ENCODE measurements at places on chromosomes 7 and 10.
A peak's percentile ranks its signal among the peaks of the same experiment; 100 is the strongest.

DNA sequence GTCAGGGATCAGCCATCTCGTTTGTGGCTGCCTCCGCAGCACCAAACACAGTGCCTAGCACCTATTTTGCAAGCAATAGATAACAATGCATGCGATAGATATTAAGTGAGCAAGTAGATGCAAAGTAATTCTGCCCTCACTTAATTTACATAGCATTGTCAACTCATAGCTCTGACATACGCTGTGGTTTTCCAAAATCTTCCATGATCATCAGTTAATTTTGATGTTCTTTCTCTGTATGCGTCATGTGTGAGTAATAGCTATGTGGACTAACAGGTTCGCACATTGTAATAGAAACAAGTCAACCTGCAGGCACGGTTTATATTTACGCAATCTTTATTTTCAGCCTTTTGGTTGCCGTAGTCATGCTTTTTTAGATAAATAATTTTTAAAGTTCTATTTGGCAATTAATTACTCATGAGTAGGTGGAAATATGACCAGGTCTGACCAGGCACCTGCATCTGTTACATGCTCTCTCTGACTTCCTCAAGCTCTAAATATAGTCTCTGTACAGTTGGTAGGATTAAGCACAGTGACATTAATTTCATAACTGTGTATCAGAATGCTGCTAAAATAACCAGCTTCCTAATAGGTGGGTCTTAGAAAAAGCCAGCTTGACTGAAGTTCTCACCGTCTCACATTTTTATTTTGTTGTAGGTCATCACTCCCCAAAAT is 13.3 kb downstream of the MAP3K8 start:
- peak; percentile 90 for ATAC-seq

DNA sequence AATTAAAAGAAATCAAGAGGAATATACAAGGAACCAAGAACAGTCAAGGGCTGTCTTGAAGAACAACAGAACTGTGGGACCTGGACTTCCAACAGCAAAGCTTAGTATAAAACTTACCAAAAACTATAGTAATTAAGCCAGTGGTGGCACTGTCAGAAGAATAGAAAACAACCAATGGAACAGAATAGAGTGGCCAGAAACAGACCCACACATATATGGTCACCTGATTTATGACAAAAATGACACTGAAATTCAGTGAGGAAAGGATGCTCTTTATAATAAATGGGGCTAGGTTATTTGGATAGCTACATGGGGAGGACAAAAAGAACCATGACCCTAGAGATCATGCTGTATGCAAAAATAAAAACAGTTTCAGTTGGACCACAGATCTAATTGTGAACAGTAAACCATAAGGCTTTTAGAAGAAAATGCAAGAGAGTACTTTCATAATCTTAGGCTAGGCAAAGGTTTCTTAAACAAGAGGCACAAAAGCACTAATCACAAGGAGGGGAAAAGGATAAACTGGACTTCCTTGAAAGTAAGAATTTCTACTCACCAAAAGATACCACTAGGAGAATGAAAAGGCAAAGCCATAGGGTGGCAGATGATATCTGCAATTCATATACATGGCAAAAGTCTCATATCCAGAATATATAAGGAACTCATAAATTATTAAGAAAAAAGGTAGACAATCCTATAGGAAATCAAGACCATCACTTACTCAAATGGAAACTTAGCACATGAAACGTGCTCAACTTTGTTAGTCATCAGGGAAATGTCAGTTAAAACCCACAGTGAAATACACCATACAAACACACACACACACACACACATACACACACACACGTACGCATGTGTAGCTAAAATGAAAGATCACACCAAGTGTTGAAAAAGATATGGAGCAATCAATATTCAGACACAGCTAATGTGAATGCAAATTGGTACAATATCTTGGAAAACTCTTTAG is 20.8 kb downstream of the HYCC1 start:
- ATAC-seq: peak; percentile 50

DNA sequence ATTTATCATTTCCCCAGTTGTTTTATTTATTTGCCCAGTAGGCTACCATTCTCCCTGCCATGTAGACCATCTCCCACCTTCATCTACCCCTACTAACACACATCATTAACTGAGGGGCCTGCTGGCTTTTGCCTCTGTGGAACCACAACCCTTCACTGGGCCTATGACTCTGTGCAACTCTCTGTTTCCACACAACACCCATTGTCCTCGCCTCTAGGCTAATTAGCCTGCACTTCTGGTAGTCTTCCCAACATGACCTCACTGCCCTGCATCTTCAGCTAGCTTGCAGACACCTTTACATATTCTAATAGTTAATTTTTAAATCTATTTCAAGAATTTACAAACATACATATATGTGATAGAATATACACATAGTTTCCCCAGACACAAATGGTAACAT is 7.5 kb downstream of the ANKIB1 start:
- no peak for ATAC-seq

- ATAC-seq: no peak
Measured at GRCh38 chr7:47580811-47581331, 1.0 kb downstream of the TNS3 start.

GRCh38 chr7:101898106-101898505 is 80.7 kb downstream of the CUX1 start:
- no peak for ATAC-seq

- no peak for ATAC-seq
Measured at GRCh38 chr7:128775744-128776474, at the start of gene OPN1SW. Gene OPN1SW, minus strand, starts transcription at chr7:128775794. Its CDS starts 13 bp downstream, at chr7:128775781.

- no peak for ATAC-seq
Measured at GRCh38 chr7:20313626-20314025, 17.1 kb upstream of the ITGB8 start.

GRCh38 chr7:55005241-55005851 is 13.5 kb upstream of the EGFR start:
- no peak for ATAC-seq

DNA sequence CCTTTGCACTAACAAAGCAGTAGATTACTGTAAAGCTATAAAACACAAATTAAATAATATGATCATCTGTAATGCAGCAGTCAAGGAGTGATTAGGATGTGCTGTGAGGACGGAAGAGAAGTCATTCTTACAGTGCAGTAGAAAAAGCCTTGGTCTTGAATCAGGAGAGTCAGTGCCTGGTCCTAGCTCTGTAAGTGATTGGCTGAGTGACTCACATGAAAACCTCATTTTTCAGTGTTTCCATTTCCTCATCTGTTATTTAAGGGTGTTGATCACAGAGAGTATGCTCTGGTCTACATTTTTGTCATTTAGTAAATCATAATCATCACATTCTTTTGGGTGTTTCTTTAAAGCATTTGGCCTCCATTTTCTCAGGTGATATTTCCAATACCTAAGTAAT is 717.8 kb downstream of the LRMDA start:
- peak; percentile 60 for ATAC-seq

DNA sequence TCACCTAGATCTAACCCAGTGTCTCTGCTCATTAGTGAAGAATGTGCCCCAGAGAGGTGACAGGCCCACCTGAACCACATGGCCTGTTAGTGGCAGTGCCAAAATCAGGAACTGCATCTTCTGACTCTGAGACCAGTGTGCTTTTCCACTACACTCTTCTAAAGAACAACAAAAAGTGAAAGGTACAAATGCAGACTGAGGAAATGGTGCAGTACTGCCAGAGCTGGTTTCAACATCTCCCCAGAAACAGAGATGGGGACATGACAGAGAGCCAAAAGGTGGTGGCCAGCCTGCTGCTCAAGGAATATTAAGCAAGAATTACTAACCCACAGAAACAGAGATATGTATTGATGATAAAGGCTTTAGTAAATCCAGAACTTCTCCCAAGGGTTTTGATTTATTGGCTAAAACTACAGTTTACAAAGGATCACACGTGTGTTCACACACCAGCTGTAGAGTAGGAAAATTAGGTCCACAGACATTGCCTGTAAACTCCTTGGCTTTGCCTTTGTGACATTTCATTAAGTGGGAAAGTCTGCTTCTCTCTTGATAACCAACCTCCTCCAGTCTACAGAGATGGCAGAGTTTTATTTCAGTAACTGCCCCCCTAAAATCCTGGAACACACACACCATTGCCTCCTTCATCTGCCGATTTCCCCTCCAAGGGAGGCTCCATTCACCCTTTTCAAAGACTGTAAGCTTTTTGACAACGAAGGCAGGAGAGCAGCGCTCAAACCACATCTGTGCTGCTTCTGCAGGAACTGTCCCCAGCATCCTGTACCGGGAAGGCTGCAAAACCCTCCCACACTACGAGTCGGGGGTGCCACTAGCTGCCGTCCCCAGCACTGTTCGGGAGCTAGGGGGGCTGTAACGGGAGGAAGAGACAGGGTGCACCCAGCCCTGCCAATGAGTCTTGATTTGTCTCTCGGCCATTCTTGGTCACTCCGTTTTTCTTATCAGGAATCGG is 29.8 kb downstream of the GSDME start:
- no peak for ATAC-seq

GRCh38 chr7:70017357-70017756 is 419.1 kb downstream of the AUTS2 start:
- no peak for ATAC-seq

GRCh38 chr10:132507409-132507955 is 30.1 kb upstream of the INPP5A start:
- ATAC-seq: no peak

DNA sequence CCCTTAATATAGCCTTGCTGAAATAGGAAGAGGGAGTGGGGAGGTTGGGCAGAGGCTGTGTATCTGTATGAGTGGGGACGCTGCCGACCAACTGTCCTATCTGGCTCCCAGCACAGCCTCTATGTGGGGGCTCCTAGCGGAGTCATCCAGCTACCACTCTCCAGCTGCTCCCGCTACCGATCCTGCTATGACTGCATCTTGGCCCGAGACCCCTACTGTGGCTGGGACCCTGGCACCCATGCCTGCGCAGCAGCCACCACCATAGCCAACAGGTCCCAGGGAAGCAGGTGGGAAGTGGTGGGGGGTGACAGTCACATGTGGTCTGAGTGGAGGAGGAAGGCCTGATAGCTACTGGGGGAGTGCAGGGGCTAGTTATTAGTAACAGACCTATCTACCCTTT is 6.6 kb downstream of the MRPL43 start:
- ATAC-seq: no peak

GRCh38 chr10:13928451-13928850 is 341.7 kb downstream of the PRPF18 start:
- ATAC-seq: no peak

DNA sequence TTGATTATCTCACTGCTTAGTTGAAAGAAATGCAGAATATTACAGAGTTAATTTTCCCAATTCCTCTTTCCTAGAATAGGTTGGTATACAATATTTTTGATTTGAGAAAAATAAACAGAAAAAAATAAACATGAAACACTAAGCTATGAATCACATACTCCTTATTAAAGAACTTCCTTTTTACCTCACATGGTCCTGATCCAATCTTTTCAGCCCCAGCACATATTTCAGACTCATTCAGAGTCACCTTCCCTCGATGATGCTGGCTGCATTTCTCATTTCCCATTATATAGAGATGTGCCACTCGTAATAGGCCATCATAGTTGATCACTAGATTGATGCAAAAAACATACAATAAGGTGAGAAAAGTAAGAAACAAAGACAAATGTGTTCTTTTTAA is 64.6 kb downstream of the HGF start:
- ATAC-seq: no peak

DNA sequence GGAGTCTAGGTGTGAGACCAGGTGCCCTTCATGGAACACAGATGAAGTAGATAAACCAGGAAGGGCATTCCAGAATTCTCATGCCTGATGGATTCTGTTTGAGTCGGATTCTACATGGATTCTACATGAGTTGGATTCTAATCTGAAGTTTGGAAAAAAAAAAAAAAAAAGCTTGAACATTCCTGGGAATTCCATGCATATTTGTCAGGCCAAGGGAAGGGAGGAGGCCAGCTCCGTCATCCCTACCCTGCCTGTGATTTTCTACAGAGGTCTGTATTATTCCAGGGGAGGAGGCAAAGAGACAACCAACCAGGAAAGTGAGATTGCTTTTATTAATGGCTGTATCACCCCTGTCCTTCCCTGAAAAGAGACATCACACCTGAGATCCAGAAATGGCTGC is 27.8 kb upstream of the EBLN1 start:
- ATAC-seq: no peak

GRCh38 chr7:7266257-7266881 is 84.0 kb downstream of the C1GALT1 start:
- no peak for ATAC-seq

GRCh38 chr10:72612203-72612826 is 13.6 kb downstream of the MICU1 start:
- ATAC-seq: no peak

GRCh38 chr10:79068203-79068561 is 584 bp upstream of the ZMIZ1 start:
- ATAC-seq: peak; percentile 4

- no peak for ATAC-seq
Measured at GRCh38 chr7:11706666-11707605, 125.1 kb downstream of the THSD7A start.

- no peak for ATAC-seq
Measured at GRCh38 chr10:30825495-30825894, 195.9 kb upstream of the LYZL2 start.

GRCh38 chr7:35646289-35647023 is 48.5 kb downstream of the HERPUD2 start:
- no peak for ATAC-seq

- no peak for ATAC-seq
Measured at GRCh38 chr7:65503434-65504152, 129.9 kb downstream of the ZNF92 start.

GRCh38 chr7:64884913-64885370 is 18.1 kb upstream of the ZNF273 start:
- ATAC-seq: no peak

DNA sequence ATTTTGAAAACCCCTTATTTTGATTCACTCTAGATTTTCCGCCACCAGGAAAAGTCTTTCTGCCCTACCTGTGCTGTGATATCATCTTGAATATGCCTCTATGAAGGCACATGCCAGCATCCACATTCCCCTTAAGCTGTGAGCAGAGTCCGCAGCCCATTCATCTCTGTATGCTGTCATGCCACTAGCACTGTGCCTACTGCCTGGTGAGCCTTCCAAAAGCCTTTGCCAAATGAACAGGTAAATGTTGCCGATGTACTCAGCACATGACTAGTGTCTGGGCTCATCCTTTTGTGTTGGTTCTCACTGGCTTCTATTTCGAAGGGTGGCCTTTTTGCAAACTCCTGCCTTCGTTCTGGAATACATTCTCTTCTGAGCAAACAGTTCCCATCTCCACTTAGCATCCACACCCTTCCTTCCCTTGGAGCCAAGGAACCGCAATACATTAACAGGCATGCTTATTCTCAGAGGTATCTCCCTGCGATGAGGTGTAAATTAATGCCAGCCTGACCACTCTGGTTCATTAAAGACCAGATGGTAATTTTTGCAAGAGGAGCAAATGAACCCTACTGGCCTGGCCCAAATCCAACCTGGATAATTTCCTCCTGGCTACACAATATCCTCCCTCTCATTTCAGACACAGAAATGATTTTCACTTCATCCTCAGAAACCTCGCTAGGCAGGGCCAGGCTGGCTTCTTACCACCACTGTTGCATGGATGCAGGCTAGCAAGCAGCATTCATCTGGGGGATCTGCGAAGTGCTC is 339.7 kb upstream of the NFE2L3 start:
- ATAC-seq: no peak

DNA sequence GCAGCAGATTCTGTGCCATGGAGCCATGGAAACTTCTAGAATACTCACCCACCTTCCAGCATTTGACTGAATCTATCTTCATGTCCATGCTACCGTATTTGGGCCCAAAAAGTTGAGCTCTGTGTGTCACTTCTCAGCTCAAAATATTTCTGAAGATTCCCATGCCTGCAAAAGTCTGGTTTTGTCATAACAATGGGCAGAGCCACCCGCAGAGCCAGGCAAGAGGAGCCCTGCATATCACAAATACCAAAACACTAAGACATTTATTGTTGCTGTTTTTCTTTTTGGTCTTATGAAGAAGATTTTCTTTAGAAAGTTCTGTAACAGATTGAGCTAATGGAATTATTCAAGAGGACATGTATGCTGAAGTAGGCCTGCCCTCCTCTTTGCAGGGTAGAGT is 68.1 kb downstream of the PRTFDC1 start:
- ATAC-seq: no peak
